ENCODE measurements at places on chromosomes 3 and 15. TPM values are rescaled to one million over a fixed set of nuclear protein-coding genes. Genes with fewer than 3 reads are reported as not detected.

The ACTC1 gene
- total RNA-seq: 0.62 TPM

The RBPMS2 gene
- total RNA-seq: 4.0 TPM

The TJP1 gene
- total RNA-seq: 115 TPM

The ZIC4 gene
- total RNA-seq: not detected

The ARHGAP31 gene
- total RNA-seq: 100 TPM

The DNAH12 gene
- total RNA-seq: 11.2 TPM

The AHSG gene
- total RNA-seq: not detected

The GOLGA6L1 gene
- not detected for total RNA-seq

The CTXND1 gene
- 1.8 TPM for total RNA-seq

The OR5K2 gene
- total RNA-seq: not detected

The ARPP21 gene
- not detected for total RNA-seq

The SH2D7 gene
- not detected for total RNA-seq

The ALG1L2 gene
- 1.5 TPM for total RNA-seq

The CDCP1 gene
- total RNA-seq: 28.7 TPM

The CAPN3 gene
- 47.2 TPM for total RNA-seq

The RNF7 gene
- 69.3 TPM for total RNA-seq

The ATP2B2 gene
- total RNA-seq: 0.09 TPM

The IGSF10 gene
- 30.9 TPM for total RNA-seq

The CYP11A1 gene
- 0.59 TPM for total RNA-seq

The LINGO1 gene
- 0.86 TPM for total RNA-seq

The KIF15 gene
- 1.3 TPM for total RNA-seq

The GOLGA8M gene
- 2.9 TPM for total RNA-seq

The RBP2 gene
- 3.1 TPM for total RNA-seq

The BFSP2 gene
- not detected for total RNA-seq

The ANKUB1 gene
- 3.1 TPM for total RNA-seq

The SLC12A1 gene
- not detected for total RNA-seq

The MESP1 gene
- 0.53 TPM for total RNA-seq

The EFCC1 gene
- 12.1 TPM for total RNA-seq

The BLM gene
- 2.0 TPM for total RNA-seq

The ZSCAN2 gene
- 6.9 TPM for total RNA-seq

The SAXO2 gene
- 15.8 TPM for total RNA-seq

The ECE2 gene
- total RNA-seq: not detected

The SCG3 gene
- total RNA-seq: 0.18 TPM

The NUP210 gene
- 22.2 TPM for total RNA-seq

The ARL14 gene
- total RNA-seq: not detected

The GPR15 gene
- total RNA-seq: 1.4 TPM

The PP2D1 gene
- not detected for total RNA-seq

The ZNF106 gene
- total RNA-seq: 92.2 TPM

The C3orf49 gene
- total RNA-seq: not detected

The TRAIP gene
- total RNA-seq: 3.0 TPM
